Thymus (tissue), 14 donors: ENCODE measurements at places on chromosomes 7 and 10. TPM values are rescaled to one million over a fixed set of nuclear protein-coding genes. Genes with fewer than 3 reads are reported as not detected.

- peak overlapping the region; percentile 14 for H3K4me3 ChIP-seq
- DNase-seq = peak; percentile 72
- H3K27ac ChIP-seq = peak overlapping the region; percentile 88
- H3K36me3 ChIP-seq = peaks cover 69% of the 10 kb centered on the region
- H3K4me1 ChIP-seq = peaks cover 94% of the 10 kb centered on the region
These were observed 159.1 kb downstream of the CELF2 start for GRCh38 chr10:11176746-11177145.

GRCh38 chr7:138276891-138277290 lies 183.2 kb upstream of the TRIM24 start:
- no peaks in the 10 kb centered on the region for H3K27me3 ChIP-seq
- H3K36me3 ChIP-seq = no peaks in the 10 kb centered on the region
- DNase-seq = no peak

- no peak overlapping the region for H3K27ac ChIP-seq
- no peaks in the 10 kb centered on the region for H3K36me3 ChIP-seq
- no peaks in the 10 kb centered on the region for H3K27me3 ChIP-seq
- H3K4me3 ChIP-seq = no peak overlapping the region
These were observed 245.0 kb downstream of the HDAC9 start for GRCh38 chr7:18740579-18740988.

DNA sequence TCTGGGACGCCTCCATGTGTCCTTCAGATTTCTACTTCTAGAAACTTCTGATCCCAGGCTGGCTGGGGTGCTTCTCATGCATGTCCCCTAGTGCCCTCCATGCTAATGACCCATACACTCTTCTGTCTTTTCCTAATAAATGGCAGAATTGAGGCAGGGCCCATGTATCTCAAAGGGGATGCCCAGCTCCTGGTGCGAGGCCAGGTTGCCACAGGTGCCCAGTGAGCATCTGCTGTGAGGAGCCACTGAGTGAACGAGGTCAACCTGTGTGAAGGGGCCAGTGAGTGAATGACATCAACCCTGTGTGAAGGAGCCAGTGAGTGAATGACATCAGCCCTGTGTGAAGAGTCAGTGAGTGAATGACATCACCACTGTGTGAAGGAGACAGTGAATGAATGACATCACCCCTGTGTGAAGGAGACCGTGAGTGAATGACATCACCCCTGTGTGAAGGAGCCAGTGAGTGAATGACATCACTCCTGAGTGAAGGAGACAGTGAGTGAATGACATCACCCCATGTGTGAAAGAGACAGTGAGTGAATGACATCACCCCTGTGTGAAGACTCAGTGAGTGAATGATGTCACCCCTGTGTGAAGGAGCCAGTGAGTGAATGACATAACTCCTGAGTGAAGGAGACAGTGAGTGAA lies 478.9 kb downstream of the PTPRN2 start:
- no peak overlapping the region for H3K27ac ChIP-seq
- no peak for DNase-seq
- H3K4me1 ChIP-seq = no peaks in the 10 kb centered on the region
- H3K27me3 ChIP-seq = no peaks in the 10 kb centered on the region

DNA sequence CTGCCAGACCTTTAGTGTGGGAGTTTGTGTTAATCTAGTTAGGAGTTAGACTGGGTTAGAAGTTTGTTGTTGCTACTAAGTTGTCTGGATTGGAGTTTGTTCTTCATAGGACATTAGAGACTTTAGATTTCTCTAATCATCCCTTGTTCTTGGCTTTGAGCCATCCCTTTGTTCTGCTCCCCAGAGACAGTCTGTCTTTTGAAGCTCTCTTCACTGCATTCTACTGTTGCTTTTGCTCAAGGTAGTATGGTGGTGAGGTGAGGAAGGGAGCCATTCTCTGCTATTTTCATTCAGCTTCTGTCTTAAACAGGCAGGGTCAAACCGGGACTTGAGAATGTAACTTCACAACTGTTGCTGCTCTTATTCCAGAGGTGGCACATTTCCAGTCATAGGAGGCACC lies 10.4 kb upstream of the TARP start:
- H3K27me3 ChIP-seq = no peaks in the 10 kb centered on the region
- H3K27ac ChIP-seq = no peak overlapping the region
- no peak overlapping the region for H3K4me3 ChIP-seq
- H3K36me3 ChIP-seq = no peaks in the 10 kb centered on the region
- peaks cover 2% of the 10 kb centered on the region for H3K4me1 ChIP-seq

DNA sequence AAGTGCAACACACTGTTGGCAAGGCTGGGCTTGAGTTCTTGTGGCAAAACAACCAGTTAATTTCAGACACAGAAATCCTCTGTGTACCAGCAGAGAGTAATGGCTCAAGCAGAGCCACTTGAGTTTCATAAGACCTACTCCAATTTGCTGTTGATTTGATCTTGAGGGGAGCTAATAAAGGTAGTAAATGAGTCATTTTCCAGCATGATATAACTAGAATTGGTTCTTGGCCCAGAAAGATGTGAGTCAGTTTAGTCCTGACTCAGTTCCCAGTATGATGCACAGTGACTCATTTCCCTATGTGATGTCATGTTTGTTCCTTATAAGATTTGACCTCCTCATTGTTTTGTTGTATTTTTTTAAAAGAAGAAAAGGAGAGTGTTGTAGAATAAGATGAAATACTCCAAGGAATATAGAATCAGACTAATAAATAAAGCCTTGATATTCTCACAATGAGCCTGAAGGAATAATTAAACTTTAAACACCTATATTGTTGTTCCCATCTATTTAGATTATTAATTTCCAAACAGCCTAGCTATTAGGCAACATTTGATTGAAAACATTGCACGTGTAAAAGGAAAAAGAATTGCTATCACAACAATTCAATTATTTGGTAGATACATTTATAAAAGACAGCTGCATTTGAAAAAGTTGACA lies 186.2 kb downstream of the REEP3 start:
- no peak overlapping the region for H3K4me3 ChIP-seq
- no peaks in the 10 kb centered on the region for H3K4me1 ChIP-seq
- H3K36me3 ChIP-seq = no peaks in the 10 kb centered on the region
- DNase-seq = no peak
- peak overlapping the region; percentile 45 for H3K27ac ChIP-seq

DNA sequence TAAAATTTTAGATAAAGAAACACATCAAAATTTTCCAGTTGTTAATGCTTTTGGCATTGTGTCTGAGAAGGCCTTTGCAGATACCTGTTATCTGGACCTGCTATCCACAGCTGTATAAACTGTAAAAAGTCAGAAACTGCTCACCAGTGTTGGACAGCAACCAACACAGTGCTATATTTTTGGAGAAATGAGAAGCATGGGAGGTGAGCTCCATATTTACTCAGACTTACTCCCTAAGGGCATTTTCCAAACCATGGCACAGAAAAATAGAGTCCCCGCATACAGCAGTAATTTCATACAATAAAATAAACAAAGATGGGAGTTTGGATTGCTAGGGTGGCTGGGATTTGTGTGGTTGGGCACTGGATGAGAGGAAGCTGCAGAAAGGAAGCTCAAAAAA lies 136.3 kb upstream of the GLI3 start:
- H3K4me1 ChIP-seq = no peaks in the 10 kb centered on the region
- no peak overlapping the region for H3K4me3 ChIP-seq
- no peaks in the 10 kb centered on the region for H3K27me3 ChIP-seq

DNA sequence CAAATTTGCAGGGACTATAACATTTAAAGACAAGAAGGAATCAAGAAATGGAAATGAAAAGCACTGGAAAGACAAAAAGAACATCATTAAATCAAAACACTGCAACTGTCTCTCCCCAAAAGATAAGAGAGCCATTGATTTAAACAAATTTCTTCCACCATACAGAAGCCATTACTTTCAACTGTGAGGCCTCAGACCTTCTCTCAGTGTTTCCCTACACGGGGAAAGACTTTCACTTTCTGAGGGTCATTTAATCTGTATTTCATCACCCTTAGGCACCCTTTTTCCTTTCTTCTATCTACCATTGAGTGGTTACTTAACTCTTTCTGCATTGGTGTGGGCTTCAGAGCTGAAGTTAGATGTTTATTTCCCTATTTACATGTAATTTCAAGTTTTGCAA lies 47.5 kb downstream of the CCDC172 start:
- no peaks in the 10 kb centered on the region for H3K36me3 ChIP-seq
- H3K27me3 ChIP-seq = no peaks in the 10 kb centered on the region
- no peaks in the 10 kb centered on the region for H3K4me1 ChIP-seq
- DNase-seq = no peak
- no peak overlapping the region for H3K4me3 ChIP-seq
- H3K27ac ChIP-seq = no peak overlapping the region

GRCh38 chr10:80609331-80609730 lies 71.6 kb downstream of the SH2D4B start:
- H3K36me3 ChIP-seq = no peaks in the 10 kb centered on the region
- H3K4me1 ChIP-seq = no peaks in the 10 kb centered on the region
- H3K27me3 ChIP-seq = no peaks in the 10 kb centered on the region
- H3K27ac ChIP-seq = no peak overlapping the region
- no peak overlapping the region for H3K4me3 ChIP-seq

DNA sequence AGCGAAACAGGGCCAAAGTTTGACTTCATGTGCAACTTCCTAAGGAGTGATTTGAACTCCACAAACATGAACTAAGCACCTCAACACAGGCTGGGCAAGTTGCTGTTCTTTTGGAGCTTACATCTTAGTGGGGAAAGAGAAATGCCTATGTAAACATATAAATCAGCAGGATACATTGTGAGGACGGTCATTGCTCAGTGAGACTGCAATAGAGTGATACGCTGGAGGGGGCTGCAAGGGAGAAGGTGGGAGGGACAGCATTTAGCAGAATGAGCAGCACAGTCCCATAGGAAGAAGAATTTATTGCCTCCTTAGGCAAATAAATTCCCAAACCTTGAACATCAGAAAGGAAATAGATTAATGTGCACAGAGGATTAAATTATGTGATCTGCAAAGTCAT lies 90.0 kb downstream of the EGFR start:
- H3K4me1 ChIP-seq = peaks cover 23% of the 10 kb centered on the region
- no peaks in the 10 kb centered on the region for H3K36me3 ChIP-seq
- no peaks in the 10 kb centered on the region for H3K27me3 ChIP-seq
- DNase-seq = no peak

GRCh38 chr7:43071604-43072003 lies 40.8 kb upstream of the HECW1 start:
- no peaks in the 10 kb centered on the region for H3K36me3 ChIP-seq
- DNase-seq = no peak
- no peak overlapping the region for H3K4me3 ChIP-seq
- H3K27me3 ChIP-seq = no peaks in the 10 kb centered on the region
- H3K27ac ChIP-seq = no peak overlapping the region

DNA sequence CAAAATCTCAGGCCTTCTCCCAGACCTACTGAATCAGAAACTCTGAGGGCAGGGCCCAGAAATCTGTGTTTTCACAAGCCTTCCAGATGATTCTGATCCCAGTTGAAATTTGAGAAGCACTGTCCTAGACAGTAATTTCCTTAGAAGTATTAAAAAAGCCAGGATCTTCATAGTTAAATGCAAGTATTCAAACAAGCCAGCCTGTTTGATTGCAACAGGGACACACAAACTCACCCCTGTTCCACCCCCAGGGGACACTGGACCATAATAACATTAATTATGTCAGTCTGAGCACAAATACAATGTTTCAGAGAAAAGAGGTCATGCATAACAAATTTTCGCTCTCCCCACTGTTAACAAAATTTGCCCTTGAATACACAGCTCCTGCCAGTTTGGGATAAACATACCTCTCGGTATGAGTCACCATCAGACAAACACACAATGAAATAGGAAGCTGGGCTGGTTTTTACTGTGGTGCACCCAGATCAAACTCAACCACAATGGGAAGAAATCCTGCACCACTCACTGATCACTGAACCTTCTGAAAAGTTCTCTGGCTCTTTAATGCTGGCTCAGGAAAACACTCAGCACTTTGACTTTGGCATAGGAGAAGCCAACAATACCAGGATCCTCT lies 34.3 kb downstream of the ABLIM1 start:
- no peak overlapping the region for H3K4me3 ChIP-seq
- DNase-seq = no peak
- no peak overlapping the region for H3K27ac ChIP-seq
- no peaks in the 10 kb centered on the region for H3K27me3 ChIP-seq

- H3K36me3 ChIP-seq = no peaks in the 10 kb centered on the region
- H3K4me1 ChIP-seq = peaks cover 33% of the 10 kb centered on the region
- peak overlapping the region; percentile 64 for H3K27ac ChIP-seq
- H3K4me3 ChIP-seq = no peak overlapping the region
- H3K27me3 ChIP-seq = no peaks in the 10 kb centered on the region
These were observed 23.7 kb downstream of the EPHB4 start for GRCh38 chr7:100803398-100804161.

DNA sequence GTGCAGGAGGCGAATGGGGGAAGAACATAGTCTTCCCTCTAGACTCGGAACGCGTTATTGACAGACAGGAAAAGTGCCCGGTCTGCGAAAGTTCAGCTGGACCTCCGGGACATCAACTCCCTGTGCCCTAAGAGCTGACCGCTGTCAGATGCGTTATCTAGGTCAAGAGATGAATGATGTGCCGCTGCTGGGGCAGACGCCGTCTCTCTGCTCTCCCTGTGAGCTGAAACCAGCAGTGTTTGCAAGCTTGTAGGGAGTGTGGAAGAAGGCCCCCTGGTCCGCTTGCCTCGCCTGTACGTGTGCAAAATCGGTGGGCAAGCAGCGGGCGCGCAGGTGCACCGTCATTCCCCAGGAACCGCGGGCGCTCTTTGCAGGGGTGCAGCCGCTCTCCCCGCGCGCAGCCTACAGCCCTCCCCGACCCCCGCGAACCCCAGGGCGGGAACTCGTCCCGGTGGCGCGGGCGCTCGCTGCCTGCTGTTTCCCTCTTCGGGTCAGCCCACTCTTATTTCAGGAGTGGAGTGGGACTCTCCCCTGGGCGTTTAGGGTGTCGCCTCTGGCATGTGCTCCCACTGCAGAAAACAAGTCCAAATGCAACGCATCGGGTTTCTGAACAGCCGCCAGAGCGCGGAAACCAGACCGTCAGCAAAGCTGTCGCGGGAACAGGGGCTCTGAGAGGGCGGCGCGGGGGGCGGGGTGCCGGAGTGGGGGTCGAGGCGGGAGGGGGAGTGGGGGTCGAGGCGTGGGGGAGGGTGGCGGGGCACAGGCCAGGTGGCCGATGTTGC lies 1.8 kb upstream of the PFKFB3 start:
- peak overlapping the region; percentile 52 for H3K4me3 ChIP-seq
- DNase-seq = peak; percentile 55
- peaks cover 33% of the 10 kb centered on the region for H3K27me3 ChIP-seq
- H3K36me3 ChIP-seq = no peaks in the 10 kb centered on the region
- H3K27ac ChIP-seq = peak overlapping the region; percentile 89
- H3K4me1 ChIP-seq = peaks cover 43% of the 10 kb centered on the region

DNA sequence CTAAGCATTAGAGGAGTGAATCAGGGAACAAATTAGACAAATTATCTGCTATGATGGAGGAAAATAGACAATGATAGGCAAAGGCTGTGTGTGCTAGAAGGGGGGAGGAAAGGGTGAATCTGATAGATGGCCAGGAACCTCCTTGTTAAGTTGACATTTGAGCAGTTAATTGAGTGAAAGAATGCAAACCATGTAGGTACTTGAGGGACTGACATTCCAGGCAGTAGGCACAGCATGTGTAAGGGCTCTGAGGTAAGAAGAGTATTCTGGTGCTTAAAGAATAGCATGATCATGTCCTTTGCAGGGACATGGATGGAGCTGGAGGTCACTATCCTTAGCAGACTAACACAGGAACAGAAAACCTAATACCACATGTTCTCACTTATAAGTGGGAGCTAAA lies 48.6 kb upstream of the TES start:
- no peaks in the 10 kb centered on the region for H3K27me3 ChIP-seq
- H3K4me3 ChIP-seq = no peak overlapping the region
- H3K27ac ChIP-seq = no peak overlapping the region
- no peaks in the 10 kb centered on the region for H3K4me1 ChIP-seq
- DNase-seq = no peak

Gene GIMAP4
- 68.5 TPM for total RNA-seq

Gene PTER
- 15.5 TPM for total RNA-seq

Gene UPK3B
- 0.33 TPM for total RNA-seq
